DMS79 (cell line): ENCODE measurements at places on chromosomes 12 and 14.
A peak's percentile ranks its signal among the peaks of the same experiment; 100 is the strongest.

GRCh38 chr12:119005085-119005484, 23.7 kb downstream of the SRRM4 start:
- no peak for DNase-seq

- DNase-seq, result no peak
Measured at GRCh38 chr12:124927201-124928094, 13.0 kb upstream of the UBC start.

GRCh38 chr12:106594447-106594846, 11.6 kb downstream of the RFX4 start:
- no peak for DNase-seq

DNA sequence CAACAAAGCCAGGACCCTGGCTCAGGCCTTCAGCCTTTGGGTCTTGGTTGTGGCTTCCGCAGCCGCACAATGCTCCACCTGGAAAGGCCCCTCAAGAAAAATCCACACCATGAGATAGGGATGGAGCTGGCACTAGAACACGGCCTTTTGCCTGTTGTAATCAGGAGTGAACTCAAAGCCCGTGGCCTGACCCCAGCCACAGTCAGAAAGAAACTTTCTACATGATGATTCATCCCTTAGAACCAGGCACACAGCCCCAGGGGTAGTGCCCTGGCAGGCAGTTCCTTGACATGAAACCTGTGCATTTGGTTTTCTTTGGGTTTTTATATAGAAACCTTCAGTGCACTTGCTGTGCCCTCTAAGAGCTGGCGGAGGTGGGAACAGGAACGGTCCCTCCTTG, 5.1 kb downstream of the CLMN start:
- no peak for DNase-seq

- no peak for DNase-seq
Measured at GRCh38 chr12:65306366-65307168, 28.1 kb downstream of the MSRB3 start.

GRCh38 chr14:92962031-92962830, 39.3 kb downstream of the CHGA start:
- DNase-seq, result no peak

- DNase-seq, result no peak
Measured at GRCh38 chr14:102011631-102012030, 47.3 kb downstream of the DYNC1H1 start.

DNA sequence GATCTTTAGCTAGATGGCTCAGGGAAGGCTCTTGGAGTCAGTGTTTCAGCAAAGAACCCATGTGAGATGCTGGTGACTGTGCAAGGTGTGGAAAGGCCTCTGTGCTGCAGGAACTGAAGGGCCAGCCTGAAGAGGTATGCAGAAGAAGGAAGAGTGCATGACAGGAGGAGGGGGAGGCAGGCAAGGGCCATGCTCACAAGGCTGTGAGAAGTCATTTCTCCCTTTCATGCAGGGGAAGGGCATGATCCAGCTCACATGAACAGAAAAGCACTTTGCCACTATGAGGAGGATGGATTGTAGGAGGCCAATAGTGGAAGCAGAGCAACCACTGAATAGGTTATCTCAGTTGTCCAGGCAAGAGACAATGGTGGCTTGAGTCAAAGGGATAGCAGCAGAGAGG, 83.7 kb downstream of the SSPN start:
- DNase-seq, result no peak

DNA sequence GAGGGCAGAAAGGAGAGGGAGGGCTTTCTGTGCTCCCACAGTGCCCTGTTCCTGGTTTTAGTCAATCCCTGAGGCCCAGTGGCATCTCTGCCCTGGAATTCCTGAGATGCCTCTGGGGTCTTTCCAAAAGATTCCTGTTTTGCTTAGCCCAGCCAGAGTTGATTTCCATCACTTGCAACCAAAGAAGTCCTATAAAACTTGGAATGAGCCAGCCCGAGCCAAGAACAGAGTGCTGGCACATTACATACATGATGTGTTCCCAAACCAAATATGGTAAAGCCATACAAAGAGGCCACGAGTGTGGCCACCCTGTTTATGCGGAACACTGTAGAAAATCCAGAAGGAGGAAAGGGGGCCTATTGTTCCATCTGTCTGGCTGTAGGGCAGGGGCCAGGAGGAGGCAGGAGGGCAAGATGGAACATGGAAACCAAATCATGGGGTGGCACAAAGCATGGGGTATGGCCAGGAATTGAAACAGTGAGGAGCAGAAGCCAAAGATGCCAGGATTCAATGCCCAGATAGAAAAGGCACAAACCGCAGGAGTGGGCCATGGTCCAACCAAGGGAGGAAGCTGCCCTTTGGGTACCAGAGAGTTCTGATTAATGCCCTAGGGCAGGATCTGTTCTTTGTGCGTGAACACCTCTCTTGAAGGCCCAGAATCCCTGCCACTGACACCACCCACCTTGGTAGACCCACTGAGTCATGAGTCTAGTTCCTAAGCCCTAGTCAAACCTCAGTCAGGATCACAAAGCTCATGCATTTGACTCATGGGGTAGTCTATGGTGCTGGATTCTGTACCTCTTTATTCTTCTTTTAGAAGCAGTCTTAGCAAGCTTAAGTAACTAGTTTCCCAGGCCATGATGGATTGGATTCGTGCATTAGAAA, 75.2 kb downstream of the LRRC74A start:
- no peak for DNase-seq

GRCh38 chr14:56811593-56812363, 1.5 kb upstream of the OTX2 start:
- DNase-seq, result no peak

GRCh38 chr14:86055512-86056075, 525.6 kb downstream of the FLRT2 start:
- DNase-seq, result no peak

- no peak for DNase-seq
Measured at GRCh38 chr12:93092649-93092945, 163.5 kb upstream of the EEA1 start.

DNA sequence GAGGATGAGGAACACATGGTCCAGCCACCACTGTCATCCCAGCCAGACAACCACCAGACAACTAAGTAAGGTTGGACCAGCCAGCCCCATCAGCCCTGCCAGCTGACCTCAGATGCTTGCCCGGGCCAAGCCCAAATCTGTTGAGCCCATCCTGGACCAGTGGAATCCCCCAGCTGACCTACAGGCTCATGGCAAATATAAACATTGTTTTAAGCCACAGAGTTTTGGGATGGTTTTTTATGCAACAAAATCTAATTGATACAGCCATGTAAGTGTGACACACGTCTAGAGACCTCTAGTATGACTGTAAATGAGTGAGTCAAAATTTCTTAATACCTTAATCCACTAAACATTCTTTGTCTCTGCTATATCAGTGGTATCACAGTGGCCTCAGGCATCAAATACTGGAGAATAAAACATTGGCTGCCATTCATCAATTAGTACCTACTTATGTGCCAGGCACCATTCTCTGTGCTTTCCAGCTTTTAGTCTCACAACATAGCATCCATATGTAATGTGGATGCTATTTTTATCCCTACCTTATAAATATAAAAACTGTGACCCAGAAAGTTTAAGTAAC, 24.2 kb upstream of the NT5DC3 start:
- DNase-seq, result no peak

GRCh38 chr14:32657081-32657480, 281.6 kb upstream of the NPAS3 start:
- no peak for DNase-seq

DNA sequence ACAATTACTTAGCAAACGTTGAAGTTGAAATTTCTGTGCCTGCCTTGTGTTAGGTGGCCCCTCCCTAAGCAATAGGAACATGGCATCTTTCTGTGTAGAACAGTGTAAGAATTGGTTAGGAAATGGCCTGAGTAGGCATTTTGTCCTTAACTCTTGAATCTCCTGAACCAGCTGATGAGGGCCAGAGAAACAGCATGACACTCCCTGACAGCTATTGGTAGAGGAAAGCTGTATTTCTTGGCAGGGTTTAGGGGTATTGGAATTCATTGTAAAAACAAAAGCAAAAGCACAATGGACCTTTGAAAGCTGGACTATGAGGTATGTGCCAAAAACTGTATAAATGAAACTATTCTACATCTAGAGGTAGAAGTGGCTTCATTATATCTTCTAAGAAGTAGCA, 40.6 kb upstream of the LRTM2 start:
- DNase-seq, result no peak

GRCh38 chr14:58805605-58806409, 168.0 kb downstream of the DACT1 start:
- DNase-seq, result peak; percentile 100

DNA sequence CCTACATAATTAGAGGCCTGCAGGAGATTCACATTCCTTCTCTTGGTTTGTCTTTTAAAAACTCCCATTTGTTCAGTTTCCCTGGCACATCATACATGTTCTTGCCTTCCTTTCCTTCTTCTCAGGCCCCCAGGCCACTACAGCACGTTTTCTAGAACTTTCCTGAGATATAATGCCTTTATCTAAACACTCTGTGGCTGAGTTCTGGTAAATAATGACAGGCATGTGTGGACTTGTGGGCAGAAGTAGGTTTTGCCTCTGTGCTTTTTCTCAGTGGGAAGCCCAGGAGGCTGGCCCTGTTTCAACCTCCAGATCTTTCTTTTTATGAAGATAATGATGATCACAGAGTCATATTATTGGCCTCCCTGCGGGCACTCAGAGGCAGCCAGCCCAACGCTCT, 117.2 kb downstream of the TMX1 start:
- peak; percentile 48 for DNase-seq

- peak; percentile 91 for DNase-seq
Measured at GRCh38 chr14:105465209-105466031, 9.2 kb upstream of the CRIP2 start.

DNA sequence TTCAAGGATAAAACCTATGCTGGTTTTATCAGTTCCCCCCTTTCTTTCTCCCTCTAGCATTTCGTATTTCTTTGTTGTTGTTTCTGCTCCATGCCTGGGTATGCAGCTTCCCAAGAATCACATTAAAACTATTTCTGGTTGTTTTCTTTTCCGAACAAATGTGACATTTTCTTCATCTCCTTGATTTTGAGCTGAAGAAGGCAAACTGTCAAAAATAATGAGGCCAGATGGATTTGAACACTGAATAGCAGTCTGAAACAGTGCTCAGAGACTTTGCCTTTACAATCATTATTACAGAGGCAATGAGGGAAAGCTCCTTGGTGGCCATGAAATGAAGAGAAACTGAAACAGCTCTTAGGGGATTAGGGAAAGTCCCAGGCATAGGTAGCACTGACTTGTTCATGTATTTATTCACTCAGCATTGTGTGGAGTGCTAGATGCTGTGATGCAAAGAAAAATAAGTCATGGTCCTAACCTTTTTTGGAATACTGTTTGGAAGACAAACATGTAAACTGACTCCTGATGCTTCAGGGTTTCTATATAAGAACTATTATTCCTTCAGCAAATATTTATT, 319.5 kb downstream of the FUT8 start:
- DNase-seq, result no peak

GRCh38 chr12:63990828-63991547, 146.5 kb downstream of the SRGAP1 start:
- DNase-seq, result no peak

DNA sequence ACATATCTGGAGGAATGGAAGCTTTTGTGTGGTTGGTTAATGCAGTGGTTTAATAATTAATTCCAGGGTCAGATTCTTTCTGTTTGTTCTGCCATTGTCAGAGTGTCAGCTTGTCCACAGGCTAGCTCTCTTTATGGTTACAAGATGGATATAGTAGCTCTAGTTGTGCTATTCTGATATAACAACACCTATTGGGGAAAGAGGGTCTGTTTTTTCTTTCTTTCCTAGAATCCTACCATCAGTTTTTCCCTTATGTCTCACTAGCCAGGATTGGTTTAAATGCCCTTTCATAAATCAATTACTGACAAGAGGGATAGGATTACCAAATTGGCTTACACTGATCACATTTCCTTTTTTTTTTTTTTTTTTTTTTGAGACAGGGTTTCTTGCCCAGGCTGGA, 27.8 kb downstream of the CNOT2 start:
- no peak for DNase-seq

GRCh38 chr12:114191581-114191980, 214.4 kb downstream of the TBX5 start:
- no peak for DNase-seq

DNA sequence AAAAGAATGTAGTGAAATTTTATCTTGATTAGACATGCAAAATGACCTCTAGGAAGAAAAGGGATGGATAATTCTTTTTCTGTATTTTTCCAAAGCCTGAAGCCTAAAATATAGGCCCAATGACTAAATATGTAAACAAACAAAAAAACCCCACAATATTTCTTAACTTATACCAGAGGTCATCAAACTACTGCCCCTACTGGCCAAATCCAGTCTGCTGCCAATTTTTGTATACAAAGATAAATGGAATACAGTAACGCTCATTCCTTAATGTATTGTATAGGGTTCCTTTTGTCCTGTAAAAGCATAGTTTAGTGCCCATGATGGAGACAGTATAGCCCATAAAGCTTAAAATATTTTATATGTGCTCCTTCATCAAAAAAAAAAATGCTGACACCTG, 145.7 kb upstream of the ALG10 start:
- no peak for DNase-seq

DNA sequence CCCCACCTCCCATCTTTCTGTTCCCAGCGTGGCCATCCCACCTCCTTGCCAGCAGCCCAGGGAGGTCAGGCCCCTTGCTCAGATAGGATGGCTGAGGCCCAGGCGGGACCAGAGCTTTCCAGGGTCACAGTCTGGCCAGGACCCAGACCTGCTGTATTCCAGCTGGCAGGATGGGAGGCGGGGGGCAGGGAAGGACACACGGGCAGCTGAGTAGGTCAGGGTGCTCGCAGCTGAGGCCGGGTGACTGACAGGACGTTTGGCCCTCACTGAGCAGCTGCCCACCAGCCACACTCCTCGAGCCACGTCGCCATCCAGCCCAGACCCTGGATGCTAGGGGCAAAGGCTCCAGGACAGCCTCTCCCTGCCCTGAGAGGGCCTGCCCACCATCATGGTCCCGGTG, 4.0 kb downstream of the NUDT14 start:
- DNase-seq, result no peak

- no peak for DNase-seq
Measured at GRCh38 chr12:106894774-106895173, 60.9 kb upstream of the TMEM263 start.

GRCh38 chr12:6135071-6135470, 10.6 kb upstream of the VWF start:
- DNase-seq, result no peak

DNA sequence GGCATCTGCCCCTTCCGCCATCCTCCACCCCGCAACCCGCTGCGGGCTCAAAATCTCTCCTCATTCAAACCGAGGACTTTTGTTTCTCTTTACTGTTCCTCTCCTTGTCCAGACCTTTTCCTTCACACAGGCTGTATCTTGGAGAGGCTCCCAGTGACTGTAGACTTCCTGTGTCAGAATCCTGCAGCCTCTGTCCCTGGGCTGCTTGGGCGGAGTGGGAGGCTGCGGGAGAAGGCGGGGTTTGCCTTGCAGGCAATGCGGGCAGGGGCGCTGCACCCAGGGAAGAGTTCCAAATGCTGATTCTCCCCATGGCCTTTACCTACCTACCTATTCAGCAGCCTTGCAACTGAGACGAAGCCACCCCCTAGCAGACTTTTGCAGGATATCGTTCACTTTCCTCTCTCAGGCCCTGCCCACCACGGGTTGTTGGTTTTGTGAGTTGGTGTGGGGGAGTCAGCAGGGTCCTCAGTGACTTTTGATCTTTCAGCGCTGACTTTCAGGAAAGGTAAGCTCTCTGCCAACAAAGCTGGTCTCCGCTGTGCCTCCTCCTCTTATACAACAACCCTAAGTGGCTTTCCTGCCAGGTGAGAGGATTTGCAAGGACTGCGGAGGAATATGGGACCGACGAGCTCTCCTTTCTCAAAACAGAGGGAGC, 79.0 kb upstream of the KCNA1 start:
- peak; percentile 15 for DNase-seq

- DNase-seq, result peak; percentile 7
Measured at GRCh38 chr14:30874999-30875787, 834 bp downstream of the COCH start.
